Stimulated activated CD8-positive, alpha-beta memory T cell treated with anti-CD3 and anti-CD28 coated beads, Interleukin-4, amount 100 ng/mL, for 1 hour (primary cell): ENCODE measurements at places on chromosomes 1 and 21.

GRCh38 chr21:42815217-42815616 is 64.1 kb downstream of the WDR4 start:
- no peak for DNase-seq

GRCh38 chr1:51299981-51300670 is 30.2 kb downstream of the TTC39A start:
- no peak for DNase-seq

- no peak for DNase-seq
Observed at GRCh38 chr21:28133116-28133515, 859.6 kb downstream of the LTN1 start.

DNA sequence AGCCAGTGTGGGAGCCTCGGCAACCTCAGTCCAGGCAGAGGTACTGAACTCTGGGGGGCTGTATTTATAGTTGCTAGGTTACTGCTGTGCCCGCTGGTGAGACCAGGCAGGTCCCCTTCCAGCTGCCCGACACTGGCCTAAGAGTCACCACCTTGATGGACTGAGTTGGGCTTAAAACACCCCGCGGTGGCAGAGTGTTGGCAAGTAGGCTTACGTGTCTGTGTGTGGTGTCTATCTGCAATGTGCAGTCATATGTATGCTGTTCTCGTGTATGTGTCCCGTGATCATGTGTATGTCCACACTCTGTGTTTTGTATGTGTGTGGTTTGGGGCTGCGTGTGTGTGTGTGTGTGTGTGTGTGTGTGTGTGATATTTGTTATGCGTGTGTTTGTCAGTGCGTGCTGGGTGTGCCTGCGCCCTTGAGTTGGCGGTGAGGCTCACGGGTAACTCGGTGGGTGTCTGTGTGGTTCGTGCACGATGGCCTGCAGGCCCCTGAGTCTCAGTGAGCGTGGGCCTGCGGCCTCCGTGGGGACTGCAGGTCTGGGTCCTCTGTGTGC is 65.5 kb downstream of the MEF2D start:
- no peak for DNase-seq

- no peak for DNase-seq
Observed at GRCh38 chr1:160780398-160780755, 15.6 kb upstream of the LY9 start.

- DNase-seq = no peak
Observed at GRCh38 chr1:237712586-237713157, 178.1 kb downstream of the ZP4 start.

GRCh38 chr1:206591696-206592095 is 20.6 kb downstream of the EIF2D start:
- no peak for DNase-seq

DNA sequence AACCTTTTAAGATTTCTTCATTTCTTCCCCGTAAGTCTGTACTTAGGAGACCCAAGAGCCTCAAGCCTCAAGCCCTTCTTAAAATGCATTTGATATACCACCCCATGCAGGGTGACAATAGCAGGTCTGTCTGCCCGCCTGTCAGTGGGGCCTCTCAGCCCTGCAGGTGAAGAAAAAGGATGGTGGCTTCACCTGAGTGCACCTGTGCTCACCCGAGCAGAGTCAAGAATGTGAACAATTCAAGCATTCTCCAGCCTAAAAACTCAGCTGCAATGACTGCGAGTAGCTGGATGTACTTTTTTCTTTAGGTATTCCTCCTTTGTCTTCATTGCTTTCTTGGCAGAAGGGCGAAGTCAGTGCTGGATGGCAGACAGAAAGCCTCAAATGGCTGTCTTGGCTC is 203.3 kb downstream of the LMX1A start:
- DNase-seq = no peak

- no peak for DNase-seq
Observed at GRCh38 chr1:26049531-26050247, 3.8 kb upstream of the SLC30A2 start.

DNA sequence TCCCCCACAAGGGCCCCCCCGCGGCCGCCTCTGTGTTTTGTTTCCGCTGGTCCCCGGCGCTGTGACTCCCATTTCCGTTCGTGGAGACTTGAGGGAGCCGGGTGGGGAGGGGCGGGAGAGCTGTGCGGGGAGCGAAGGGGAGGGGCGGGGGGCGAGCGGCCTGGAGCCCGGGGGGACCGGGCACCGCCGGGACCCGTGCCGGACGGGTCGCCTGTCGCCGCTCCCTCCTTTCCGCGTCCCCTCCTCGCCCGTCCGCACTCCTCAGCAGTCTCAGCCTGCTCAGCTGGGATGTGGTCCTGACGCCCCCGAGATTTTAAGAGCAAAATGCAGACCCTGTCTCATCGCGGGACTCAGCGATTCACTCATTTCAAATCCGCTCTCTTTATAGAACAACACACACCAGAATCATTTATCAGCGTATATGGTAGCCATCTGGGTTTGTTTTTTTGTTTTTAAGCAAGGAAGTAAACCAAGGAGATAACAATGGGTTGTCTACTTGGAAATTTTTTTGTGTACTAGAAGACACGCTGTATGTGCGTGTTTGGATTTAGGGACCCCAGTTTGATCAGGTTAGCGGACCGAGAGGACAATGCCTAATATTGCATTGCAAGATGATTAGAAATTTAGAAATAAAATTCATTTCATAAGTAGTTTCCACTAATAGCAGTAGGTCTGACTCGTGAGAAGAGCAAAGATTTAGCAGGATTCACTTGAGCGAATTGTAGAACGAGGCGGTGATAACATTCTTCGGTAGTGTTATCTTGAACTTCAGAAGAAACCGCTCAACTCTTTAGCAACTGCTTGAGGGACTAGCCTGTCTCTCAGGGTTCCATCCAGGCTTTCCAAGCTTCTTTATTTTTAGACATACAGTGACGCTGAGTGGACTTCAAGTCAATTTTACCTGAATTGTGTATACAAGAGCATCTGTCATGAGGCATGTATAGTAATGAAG is 1.1 kb downstream of the GABPA start:
- no peak for DNase-seq

DNA sequence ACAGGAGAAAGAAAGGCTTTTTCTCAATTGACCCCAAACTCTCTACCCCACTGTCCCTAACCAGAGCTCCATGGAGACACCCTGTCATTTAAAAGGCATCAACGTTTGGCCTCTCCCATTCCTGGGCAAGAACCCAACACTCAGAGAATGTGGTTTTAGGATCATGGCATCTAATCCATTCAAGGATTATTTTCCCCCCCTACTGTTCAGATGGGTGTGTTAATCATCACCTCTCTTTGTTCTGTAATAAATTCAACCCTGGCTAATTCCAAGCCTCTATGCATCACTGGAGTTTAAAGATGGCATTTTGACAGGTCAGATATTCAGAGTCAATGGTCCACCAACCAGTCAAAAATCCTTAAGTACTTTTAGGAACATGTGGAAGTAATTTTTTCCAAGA is 42.7 kb downstream of the TBX15 start:
- DNase-seq = no peak

GRCh38 chr21:41055266-41055665 is 112.7 kb upstream of the BACE2 start:
- DNase-seq = no peak

GRCh38 chr1:32967888-32968568 is 3.4 kb upstream of the RNF19B start:
- DNase-seq = no peak

GRCh38 chr1:78497201-78497600 is 6.4 kb downstream of the PTGFR start:
- DNase-seq = no peak

GRCh38 chr21:42563686-42564085 is 50.0 kb downstream of the SLC37A1 start:
- no peak for DNase-seq

GRCh38 chr1:213014642-213015041 is 1.0 kb downstream of the ANGEL2 start:
- DNase-seq = no peak

GRCh38 chr1:45647248-45648021 is 23.6 kb upstream of the CCDC17 start:
- DNase-seq = no peak

GRCh38 chr1:205763980-205764379 is 11.3 kb downstream of the RAB29 start:
- no peak for DNase-seq

DNA sequence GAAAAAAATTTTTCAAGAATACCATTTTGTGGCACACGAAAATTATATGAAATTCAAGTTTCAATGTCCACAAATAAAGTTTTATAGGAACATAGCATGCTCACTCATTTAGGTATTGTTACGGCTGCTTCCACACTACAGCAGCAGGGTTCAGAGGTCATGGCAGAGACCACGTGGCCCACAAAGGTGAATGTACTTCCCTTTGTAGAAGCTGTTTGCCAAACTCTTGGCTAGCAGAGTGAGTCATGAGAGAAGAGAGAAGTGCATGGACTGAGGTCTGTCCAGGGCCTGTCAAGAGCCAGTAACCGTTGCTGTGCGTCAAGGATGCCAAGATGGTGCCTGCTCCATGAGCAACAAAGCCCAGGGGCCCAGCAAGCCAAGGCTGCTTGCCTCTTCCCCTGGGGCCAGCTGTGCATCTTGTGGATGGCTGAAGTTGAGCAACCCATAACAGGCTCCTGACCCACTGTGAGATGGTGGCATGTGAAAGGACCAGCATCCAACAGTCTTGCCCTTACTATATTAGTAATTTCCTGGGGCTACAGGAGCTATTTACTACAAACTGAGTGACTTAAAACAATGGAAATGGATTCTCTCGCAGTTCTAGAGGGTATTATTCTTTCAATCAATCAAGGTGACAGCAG is 64.8 kb upstream of the ATP5PO start:
- DNase-seq = no peak

DNA sequence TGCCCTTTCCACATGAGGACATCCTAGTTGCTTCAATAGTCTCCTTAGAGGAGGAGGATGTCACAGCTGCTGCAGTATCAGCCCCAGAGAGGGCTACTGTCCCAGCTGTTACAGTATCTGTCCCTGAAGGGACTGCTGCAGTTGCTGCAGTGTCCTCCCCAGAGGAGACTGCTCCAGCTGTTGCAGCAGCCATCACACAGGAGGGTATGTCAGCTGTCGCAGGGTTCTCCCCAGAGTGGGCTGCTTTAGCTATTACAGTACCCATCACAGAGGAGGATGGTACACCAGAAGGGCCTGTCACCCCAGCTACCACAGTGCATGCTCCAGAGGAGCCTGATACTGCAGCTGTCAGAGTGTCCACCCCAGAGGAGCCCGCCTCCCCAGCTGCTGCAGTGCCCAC is 78.5 kb upstream of the BMP8A start:
- no peak for DNase-seq

GRCh38 chr1:9166289-9167235 is 37.7 kb upstream of the GPR157 start:
- DNase-seq = no peak

DNA sequence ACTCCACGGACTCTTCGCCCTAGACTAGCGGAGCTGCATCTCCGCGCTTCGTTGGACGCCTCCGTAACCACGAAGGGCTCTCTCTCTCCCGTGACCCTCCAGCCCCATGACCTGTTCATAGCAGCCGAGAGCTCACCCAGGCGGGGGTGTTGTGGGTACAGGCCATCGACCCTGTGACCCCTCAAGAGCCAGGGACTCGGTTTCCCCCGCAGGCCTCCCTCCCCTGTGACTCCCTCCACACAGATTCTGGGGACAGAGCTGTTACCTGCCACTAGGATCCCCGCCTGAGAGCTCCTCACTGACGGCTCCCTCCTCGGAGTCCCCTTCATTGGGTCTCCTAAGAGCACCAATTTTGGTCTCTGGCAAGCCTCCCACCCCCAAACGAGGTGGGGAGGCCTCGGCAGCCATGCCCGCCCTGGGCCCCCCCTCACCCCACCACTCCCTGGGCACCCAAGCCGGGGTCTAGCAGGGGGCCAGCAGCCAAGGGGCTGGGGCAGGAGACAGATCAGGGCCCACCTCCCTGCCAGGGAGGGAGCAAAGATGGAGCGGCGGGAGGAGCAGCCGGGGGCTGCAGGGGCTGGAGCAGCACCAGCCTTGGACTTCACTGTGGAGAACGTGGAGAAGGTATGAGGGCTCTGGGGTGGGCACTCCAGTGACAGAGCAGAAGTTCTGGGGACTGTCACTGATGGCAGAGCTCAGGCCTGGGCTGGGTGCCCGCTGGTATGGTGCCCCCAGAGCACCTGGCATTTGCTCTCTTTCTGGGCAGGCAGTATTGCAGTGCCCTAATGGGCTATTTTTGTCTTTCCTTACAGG is 517 bp downstream of the IPO13 start:
- no peak for DNase-seq

DNA sequence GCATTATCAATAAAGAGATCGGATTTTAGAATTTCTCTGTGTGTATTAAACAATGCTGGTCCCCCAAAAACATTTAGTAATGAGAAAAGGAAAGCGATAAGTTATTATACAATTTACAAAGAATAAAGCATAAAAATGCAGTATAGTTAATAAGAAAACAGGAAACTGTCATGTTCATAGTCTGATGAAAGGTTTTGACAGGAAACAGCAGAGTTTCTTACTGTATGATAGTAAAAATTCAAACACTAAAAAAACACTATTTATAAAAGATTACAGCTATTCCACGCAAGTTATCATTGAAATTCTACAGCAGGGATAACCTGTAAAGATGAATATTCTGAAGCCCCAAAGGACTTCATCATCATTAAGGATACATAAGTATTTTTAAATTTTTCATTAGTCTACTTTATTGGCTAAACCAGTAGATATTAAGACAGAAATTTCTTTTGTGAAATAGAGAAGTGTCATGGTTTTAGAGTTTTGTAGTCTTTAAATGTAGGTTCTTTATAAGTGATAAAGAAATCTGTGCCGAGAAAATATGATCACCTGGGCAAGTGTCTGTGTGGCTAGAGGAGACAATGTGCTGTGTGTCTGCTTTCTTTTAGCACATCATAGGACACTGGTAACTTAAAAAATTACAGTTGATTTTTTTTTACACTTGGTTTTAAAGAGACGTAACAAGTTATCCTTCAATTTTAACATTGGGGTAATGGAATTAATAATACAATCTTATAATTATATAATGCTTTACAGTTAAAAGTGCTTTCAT is 49.7 kb upstream of the GFI1 start:
- no peak for DNase-seq

GRCh38 chr1:4637616-4638344 is 16.6 kb upstream of the AJAP1 start:
- no peak for DNase-seq

GRCh38 chr1:170790175-170790574 is 126.2 kb downstream of the PRRX1 start:
- DNase-seq = no peak

GRCh38 chr1:151947140-151947539 is 37.8 kb upstream of the THEM4 start:
- no peak for DNase-seq

- no peak for DNase-seq
Observed at GRCh38 chr1:4081806-4082711, 182.0 kb upstream of the C1orf174 start.

- no peak for DNase-seq
Observed at GRCh38 chr1:237981223-237981622, 90.5 kb upstream of the ZP4 start.

GRCh38 chr21:45763074-45763473 is 119.5 kb downstream of the PCBP3 start:
- no peak for DNase-seq

DNA sequence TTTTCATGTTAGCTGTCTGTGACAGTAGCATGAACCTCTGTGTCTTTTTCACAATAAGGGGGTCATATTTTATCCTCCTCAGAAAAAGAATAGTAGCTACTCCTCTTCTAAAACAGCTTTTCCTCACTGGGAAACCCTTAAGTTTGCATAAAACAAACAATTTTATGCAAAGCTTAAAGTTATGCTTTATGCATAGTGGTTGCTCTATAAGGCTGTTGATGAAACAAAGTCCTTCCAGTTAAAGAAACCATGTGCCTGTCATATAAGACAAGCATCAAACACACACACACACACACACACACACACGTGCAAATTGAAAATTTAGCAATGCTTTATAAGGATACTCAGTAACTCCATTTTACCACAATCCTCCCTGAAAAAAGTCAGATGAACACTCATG is 107.0 kb downstream of the CHD1L start:
- DNase-seq = no peak
